ENCODE measurements at places on chromosomes 12 and 14.
A peak's percentile ranks its signal among the peaks of the same experiment; 100 is the strongest.

DNA sequence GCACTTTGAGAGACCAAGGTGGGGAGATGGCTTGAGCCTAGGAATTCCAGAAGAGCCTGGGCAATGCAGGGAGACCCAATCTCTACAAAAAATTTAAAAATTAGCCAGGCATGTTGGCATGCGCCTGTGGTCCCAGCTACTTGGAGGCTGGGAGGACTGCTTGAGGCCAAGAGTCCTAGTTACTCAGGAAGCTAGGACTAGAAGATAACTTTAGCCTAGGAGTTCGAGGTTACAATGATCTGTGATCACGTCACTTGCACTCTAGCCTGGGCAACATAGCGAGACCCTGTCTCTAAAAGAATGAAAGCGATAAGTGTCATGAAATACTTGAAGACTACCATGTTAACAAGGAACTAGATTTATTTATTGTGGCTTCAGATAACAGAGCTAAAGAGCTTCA lies 3.5 kb downstream of the ATF7 start:
- no peak for DNase-seq

DNA sequence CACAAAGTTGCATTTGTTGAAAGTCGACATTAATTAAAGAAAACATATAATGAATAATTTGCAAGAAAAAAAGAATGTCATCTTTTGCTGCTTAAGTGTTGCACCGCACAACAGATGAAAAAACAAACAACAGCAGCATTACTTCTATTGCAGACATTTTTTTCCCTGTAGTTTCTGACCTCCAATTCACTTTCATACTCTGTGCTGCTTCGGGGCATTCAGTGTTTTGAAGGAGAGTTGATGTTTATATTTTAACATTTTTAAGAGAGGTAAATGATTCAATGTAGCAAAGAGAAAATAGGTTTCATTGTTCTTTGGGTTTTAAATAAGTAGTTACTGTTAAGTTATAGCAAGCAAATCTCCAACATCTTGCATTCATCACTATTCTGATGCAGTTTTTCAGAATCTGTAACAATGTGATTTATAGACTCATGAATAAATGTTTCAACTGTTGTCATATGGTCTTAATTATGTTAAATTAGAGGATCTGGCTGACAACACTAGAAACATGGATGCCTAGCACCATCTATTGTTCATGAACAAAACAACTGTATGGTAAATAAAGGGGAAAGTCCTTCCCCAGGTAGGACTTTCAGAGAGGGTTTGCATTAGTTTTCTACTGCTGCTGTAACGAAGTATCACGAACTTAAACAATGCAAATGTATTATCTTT lies 168.1 kb downstream of the BCAT1 start:
- peak; percentile 8 for DNase-seq

DNA sequence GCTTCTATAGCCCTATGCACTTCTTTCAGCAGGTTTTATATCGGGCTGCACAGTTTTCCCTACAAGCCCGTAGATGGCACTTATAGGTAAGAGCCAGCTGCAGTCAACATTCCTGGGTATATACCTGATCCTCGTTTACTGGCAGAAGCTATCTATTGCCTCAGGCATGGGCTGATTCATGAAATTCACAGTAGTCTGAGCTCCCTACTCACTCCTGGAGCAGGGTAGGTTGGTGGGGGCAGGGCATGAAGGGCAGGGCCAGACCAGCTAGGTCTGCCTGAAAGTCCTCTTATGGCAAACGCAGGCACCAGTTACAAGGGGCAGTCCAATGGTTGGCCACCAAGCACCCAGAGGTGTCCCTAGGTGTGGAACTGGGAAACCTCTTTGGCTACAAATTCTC lies 345.8 kb downstream of the RPS29 start:
- DNase-seq, result no peak

DNA sequence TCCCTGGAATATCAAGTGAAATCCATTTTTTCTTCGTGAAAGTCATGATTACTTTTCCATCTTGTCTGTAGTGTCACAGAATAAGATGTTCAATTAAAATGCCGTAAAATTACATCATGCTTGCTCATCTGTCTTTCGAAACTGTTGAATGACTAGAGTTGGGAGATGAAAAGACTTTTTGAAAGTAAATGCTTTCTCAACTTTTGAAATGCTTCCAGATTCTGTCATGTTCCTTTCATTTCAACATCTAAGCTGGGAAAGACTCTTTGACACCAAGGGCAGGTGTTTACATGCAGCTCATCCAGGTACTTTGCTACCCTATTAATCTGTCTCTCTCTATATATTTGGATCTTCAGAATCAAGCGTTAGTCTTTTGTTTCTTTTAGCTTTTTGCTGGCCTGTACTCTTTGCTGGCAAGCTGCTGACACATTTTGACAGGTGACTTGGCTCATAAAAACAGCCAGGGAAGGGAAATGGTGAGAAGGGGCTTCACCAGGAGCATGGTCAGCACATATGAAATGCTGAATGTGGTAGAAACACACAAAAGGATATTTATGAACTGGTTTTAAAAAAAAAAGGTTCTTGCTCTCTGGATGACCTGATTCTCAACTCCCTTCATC lies 77.0 kb upstream of the METAP2 start:
- no peak for DNase-seq

DNA sequence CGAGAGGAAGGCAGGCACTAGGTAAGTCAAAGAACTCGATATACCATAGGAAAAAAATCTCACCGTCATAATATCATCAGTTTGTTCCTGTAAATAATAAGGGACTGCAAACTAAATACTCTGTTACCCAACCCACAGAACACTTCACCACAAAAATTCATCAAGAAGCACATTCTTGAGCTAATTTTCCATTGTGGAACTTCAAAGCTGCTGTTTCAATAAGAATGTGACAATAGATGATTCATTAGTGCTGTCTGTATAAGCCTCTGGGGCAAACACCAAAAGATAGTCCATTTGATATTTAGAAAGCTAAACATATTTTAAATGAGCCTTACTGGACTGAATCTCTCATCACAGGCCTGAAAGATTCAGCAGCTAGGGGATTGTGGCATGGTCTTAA lies 219.4 kb downstream of the KSR2 start:
- no peak for DNase-seq

- DNase-seq, result no peak
Measured at GRCh38 chr12:124233041-124233796, 61.7 kb upstream of the RFLNA start.

DNA sequence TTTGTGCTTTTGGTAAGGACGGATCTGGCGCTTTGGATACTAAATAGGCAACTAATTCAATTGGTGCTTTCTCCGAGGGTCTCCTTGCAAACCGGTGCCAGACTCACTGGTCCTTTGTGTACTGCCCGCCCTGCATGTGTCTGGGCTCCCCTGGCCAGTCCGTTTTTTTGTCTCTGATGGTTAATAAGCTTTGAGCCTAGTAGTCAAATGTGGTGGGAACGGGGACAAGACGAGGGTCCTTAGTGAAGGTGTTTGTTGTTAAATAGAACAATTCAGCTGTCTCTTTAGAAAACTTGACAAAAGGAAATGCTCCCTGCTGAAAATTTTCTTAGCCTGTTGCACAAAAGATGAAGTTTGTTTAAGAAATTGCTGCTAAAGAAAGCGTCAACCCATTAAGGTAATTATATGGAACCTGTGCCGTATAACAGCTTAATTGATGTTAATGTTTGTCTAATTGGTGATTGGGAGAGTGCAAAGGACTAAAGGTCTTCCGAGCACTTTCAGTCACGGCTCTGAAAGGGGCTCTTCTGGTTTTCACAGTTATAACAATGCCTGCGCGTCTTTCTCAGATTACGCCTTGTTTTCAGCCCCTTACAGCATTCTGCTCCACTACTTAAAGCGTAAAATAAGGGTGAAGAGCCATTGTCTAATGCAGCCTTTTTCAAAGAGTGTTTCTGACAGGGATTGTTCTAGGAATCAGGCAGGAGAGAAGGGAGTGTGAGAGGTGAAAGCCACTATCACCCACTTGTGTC lies 537.4 kb downstream of the PRKD1 start:
- DNase-seq, result peak; percentile 89

GRCh38 chr12:33562401-33562800 lies 122.8 kb upstream of the SYT10 start:
- DNase-seq, result no peak

DNA sequence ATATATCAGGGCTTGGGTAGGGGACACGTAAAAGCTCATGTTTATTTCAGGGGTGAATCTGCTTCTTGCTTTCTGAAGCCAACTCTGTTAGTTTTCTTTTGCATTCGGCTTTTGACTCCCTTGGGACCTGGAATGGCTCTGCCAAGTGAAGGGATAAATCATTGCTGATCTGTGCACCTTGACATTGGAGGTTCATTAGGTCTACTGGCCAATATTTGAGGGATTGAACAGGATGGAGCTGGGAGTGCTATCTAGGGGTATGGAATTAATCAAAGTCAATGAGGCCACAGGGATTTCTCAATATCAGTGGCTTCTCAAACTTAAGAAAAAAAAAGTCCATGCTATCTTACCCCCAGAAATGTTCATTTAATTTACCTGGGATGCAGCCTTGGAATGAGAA lies 203.5 kb upstream of the RMST start:
- DNase-seq, result no peak

- DNase-seq, result peak; percentile 96
Measured at GRCh38 chr14:103562429-103563225, at the start of the genes BAG5 and COA8. Gene BAG5, minus strand, starts transcription at chr14:103562657. Its CDS starts 1,493 bp downstream, at chr14:103561164. Gene COA8, plus strand, starts transcription at chr14:103562960. Its CDS starts 42 bp downstream, at chr14:103563002.

DNA sequence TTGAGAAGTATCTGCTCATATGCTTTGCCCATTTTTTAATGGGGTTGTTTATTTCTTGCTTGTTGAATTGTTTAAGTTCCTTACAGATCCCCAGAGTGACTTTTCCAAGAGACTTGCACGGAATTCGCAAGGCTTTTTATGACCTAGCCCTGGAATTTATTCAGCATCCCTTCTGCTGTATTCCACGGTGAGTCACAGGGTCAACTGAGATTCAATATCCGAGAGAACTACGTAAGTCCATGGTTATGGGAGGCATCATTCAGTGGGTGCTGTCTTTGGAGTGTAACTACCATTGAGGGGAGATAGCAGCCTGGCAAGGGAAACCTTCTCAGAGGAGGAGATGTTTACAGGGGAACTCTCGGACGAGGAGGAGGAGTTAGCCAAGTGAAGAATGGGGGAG lies 20.9 kb upstream of the GPRC5A start:
- no peak for DNase-seq

- peak; percentile 41 for DNase-seq
Measured at GRCh38 chr12:114685320-114685781, 1.4 kb upstream of the TBX3 start.

GRCh38 chr14:22164616-22165015 lies 424.4 kb downstream of the DAD1 start:
- no peak for DNase-seq

GRCh38 chr14:39877577-39878190 lies 445.5 kb upstream of the FBXO33 start:
- peak; percentile 12 for DNase-seq

GRCh38 chr14:104250175-104250574 lies 111.8 kb downstream of the KIF26A start:
- no peak for DNase-seq

DNA sequence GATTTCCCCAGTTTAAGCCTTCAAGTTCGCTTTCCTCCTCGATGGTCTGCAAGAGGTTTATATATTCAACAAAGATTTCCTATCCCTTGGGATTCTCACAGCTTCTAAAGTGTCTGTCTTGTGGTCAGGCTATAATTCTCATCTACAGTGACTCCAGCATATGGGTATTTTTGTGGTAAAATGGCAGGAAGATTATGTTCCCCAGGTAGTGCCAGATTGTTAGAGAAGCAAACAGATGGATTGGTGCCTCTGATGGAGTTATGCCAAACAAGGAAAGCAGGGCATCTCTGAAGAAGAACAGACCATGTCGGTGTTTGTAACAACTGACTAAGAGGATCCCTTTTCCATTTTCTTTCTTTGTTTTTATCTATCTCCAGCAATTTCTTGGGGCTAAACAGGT lies 5.5 kb upstream of the CCDC175 start:
- DNase-seq, result no peak

- peak; percentile 94 for DNase-seq
Measured at GRCh38 chr14:36442824-36443241, 77.2 kb downstream of the NKX2-1 start.
